ENCODE measurements at places on chromosomes 3 and 15.

GRCh38 chr3:59121346-59122144, 71.7 kb upstream of the CFAP20DC start:
- no peak for DNase-seq

- DNase-seq = peak; percentile 72
Measured at GRCh38 chr15:62122249-62122648, 42.8 kb downstream of the C2CD4B start.

DNA sequence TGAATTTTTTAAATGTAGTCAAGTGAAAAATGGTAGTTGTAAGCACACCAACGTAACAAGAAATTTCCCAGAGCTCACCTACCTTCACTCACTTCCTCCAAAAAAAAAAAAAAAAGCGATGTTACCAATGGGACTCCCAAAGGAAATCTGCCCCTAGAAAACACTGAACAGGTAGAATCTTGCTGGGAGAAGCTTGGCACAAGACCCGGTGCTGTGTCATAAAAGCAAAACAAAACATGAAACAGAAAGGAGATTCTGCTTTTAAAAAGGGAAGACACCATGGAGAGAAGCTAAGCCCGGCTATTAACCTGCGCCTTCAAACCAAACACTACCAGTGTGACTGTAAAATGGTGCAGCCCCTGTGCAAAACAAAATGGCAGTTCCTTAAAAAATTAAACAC, 40.5 kb downstream of the PGPEP1L start:
- DNase-seq = no peak

- no peak for DNase-seq
Measured at GRCh38 chr3:130929804-130930203, 35.9 kb downstream of the ATP2C1 start.

DNA sequence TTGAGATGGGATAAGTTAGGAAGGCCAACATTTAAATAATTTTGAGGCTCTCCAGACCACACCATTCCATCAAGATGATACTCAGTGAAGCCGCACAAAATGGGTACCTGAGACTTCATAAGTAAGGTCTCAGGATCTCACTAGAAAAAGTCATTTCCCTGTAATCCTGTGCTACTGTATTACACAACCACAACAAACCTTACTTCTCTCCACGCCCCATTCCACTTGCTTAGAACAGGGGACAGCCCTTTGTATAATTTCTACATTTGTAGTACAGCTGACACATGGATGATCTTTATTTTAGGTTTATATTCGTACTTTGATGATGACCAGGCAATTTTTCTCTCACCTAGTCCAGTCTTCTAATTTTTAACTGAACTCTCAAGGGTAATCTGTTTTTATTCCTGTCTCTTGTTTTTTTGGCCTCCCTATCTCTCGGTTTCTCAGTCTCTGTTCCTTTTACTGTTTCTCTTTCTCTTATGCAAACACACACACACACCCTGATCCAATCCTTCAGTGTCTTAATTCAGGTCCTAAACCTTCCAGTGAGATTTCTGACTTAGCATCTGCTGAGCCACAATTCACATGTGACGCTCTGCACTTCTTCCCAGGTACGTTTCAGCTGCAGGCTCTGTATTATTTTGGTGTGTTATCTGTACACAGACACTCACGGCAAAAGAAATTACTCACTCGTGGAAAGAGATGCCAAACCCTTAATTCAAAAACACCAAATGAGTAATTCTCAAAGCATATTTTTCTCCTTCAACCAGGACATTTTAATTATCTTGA, 223.2 kb upstream of the THBS1 start:
- no peak for DNase-seq

DNA sequence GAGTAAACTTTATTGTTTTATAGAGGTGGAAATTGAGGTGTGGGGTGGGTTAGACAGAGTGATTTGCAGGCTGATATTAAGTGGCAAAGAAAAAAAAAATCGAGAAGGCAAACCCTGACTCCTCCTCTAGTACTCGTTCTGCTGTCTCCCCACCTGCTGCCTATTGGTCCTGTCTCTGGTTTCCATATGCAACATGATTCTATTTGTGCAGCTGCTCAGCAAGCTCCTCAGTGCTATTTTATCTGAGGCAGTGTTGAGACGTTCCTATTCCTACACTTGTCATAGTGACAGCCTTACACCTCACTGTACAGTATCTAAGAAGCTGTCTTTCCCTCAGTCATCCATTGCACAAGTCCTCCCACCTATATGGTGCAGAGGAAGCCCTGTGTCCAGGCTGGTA, 45.1 kb downstream of the RSL24D1 start:
- DNase-seq = no peak

DNA sequence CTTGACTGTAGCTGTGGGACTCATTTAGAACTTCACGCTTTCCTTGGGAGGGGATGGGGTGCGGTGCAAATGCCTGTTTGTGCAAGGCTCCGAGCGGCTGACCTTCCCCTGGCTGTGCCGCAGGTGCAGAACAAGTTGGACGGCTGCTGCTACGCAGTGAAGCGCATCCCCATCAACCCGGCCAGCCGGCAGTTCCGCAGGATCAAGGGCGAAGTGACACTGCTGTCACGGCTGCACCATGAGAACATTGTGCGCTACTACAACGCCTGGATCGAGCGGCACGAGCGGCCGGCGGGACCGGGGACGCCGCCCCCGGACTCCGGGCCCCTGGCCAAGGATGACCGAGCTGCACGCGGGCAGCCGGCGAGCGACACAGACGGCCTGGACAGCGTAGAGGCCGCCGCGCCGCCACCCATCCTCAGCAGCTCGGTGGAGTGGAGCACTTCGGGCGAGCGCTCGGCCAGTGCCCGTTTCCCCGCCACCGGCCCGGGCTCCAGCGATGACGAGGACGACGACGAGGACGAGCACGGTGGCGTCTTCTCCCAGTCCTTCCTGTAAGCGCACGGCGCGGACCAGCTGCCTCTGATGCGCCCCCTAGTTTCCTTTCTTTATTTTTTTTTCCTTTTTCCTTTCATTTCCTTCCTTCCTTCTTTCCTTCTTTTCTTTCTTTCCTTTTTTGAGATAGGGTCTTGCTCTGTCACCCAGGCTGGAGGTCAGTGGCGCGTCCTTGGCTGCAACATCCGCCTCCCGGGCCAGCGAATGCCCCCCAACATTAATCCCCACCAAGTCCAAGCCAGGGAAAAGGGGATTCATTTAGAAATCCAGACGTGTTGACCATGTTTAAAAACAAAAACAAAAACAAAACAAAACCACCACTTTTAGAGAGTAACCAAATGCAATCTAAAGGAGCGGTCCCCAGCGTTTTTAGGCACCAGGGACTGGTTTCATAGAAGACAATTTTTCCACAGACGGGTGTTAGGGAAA, 42.7 kb downstream of the EIF2AK4 start:
- peak; percentile 22 for DNase-seq

DNA sequence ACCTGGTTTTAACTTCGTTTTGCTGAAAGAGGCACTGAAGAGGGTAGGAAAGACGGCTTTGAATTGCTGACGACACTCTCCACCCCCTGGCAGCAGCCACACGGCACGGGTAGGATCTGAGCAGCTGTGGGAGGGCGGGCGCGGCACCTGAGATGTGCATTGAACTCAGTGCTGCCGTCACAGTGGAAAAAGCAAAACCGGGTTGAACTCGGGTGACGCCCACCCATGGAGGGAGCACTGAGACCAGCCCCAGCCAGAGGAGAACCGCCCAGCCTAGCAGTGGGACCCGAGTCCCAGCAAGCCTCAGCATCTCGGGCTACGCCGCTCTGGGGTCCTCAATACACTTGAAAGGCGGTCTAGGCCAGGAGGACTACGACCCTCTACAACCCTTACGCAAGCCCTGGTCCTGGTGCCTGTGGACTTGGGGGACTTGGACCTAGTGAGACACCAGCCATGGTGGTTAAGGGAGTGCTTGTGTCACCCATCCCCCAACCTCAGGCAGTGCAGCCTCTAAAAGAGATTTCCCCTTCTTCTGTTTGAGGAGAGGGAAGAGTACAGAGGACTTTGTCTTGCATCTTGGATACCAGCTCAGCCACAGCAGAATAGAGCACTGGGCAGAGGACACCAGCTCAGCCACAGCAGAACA, 50.0 kb upstream of the RPL35A start:
- DNase-seq = no peak

GRCh38 chr15:35479423-35479822, 66.5 kb downstream of the DPH6 start:
- no peak for DNase-seq

- DNase-seq = no peak
Measured at GRCh38 chr15:89958107-89958805, 42.9 kb upstream of the ZNF710 start.

DNA sequence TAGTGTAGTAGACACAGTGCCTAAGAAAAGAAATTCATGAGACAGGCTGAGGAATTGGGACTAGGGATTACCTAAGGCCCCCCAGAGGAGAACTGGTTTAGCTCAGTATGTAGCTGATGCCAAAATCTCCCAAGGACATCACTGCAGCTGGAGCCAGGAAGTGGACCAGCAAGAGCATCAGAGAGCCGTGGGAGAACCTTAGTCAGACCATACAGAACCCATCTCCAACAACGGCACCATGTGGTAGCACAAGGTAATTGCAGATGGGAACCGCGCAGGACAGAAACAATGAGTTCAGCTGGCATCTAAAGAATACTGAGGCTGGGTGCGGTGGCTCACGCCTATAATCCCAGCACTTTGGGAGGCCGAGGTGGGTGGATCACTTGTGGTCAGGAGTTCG, 81.7 kb downstream of the WNT5A start:
- DNase-seq = no peak

- no peak for DNase-seq
Measured at GRCh38 chr3:32897981-32898623, 53.3 kb upstream of the CCR4 start.

- DNase-seq = no peak
Measured at GRCh38 chr3:130835483-130835882, 58.4 kb upstream of the ATP2C1 start.

- DNase-seq = no peak
Measured at GRCh38 chr3:195582947-195583346, 793 bp downstream of the APOD start.

GRCh38 chr3:24457719-24458118, 36.9 kb downstream of the THRB start:
- DNase-seq = no peak

DNA sequence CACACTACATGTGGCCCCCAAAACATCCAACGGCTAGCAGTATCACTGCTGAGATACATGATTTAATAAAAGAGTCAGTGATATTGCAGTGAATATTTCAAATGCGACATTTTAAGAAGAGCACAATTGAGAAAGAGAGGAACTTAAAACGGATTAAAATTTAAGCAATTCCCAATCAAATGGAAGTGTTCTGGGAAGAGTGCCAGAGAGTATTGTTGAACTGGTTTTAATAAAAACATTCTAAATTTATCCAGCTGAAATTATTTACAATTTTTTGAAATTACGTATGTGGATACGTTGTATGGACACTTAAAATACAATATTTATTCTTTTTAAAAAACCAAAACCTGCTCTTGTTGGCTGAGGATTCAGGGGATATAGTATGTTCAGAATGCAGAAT, 117.7 kb downstream of the C3orf38 start:
- no peak for DNase-seq

DNA sequence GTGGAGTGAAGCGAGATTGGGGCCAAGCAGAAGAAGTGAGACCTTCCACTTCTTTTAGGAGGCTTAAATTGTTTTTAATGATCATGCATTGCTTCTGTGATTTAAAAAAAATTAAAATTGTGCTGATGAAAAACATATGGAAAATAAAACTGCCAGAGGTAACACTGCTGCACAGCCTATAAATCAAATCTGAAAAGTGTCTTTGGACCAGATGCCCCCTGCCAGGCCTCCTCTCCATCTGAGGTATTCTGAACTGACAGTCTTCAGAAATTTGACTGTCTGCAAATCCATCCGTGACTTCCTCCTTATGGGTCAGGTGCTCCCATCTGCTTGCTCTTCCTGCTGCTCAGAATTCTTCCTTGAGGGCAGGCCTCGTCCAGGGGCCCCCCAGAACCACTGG, 108.5 kb upstream of the NR2E3 start:
- no peak for DNase-seq

- no peak for DNase-seq
Measured at GRCh38 chr15:59611276-59612260, at the start of gene GCNT3. TSS of gene GCNT3 (plus strand) at chr15:59611783. CDS start at chr15:59618239, 6,456 bp downstream.

DNA sequence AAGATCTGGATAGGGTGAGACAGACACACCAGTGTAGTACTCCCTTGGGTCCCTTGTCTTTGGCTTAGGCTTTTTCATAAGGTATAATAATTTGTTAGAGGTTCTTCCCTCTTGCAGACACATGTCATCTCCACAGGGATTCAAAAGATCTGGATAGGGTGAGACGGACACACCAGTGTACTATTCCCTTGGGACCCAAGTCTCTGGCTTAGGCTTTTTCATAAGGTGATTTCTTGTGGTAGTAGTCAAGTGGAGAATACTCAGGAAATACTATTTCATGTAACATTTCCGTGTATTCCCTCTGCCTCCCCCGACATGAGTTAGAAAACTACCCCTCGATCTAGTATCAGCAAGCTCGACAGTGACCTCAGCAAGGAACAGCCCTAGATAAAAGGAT, 954 bp upstream of the MAPKBP1 start:
- DNase-seq = no peak

All from suppressor macrophage treated with lipopolysaccharide for 4 hours (primary cell).